ENCODE measurements at places on chromosomes 2 and 18. TPM values are rescaled to one million over a fixed set of nuclear protein-coding genes. Genes with fewer than 3 reads are reported as not detected.

GRCh38 chr2:113276761-113277425, 1.8 kb downstream of the PAX8 start:
- H3K4me1 ChIP-seq: peaks cover 24% of the 10 kb centered on the region
- H3K27ac ChIP-seq: no peak overlapping the region
- no peaks in the 10 kb centered on the region for H3K36me3 ChIP-seq
- H3K27me3 ChIP-seq: peaks cover 79% of the 10 kb centered on the region

DNA sequence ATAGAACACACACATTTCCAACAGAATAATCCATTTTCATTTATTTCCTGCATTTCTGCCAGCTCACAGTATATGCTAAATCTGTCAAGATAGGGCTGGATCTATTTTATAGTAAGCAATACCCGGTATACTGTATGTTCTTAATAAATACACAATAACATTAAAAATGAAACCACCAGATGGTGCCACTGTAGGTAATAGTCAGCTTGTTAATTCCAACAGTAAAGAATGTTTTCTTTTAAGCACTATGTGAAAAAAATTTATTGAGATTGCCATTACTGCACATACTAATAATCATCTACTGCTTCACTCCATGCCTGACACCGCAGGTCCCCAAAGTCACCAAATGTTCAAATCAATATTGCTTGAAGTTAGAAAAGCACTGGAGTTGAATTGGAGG, 131.5 kb upstream of the PGAP1 start:
- H3K27me3 ChIP-seq: no peaks in the 10 kb centered on the region
- H3K4me1 ChIP-seq: no peaks in the 10 kb centered on the region
- no peak overlapping the region for H3K27ac ChIP-seq
- no peak for DNase-seq

DNA sequence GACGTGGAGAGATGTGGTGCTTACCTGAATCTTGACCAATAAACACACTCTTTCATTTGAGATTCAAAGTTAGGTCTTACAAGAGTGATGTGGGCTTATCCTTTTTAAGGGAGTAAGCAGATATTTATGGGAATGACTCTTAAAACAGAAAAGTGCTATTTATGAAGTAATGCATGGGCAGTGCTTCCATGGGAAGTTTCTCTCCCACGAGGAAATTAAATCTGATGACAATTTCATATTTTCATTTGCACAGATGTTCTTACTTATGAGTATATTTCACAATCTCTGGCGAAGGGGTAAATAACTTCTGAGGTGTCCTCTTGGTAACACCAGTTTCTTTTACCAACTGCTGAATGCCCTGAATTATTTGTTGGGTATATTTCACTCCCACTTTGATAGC, 21.0 kb downstream of the PNPT1 start:
- no peak overlapping the region for H3K27ac ChIP-seq
- H3K27me3 ChIP-seq: no peaks in the 10 kb centered on the region
- no peaks in the 10 kb centered on the region for H3K4me1 ChIP-seq
- DNase-seq: no peak
- H3K4me3 ChIP-seq: no peak overlapping the region
- H3K36me3 ChIP-seq: peaks cover 24% of the 10 kb centered on the region

DNA sequence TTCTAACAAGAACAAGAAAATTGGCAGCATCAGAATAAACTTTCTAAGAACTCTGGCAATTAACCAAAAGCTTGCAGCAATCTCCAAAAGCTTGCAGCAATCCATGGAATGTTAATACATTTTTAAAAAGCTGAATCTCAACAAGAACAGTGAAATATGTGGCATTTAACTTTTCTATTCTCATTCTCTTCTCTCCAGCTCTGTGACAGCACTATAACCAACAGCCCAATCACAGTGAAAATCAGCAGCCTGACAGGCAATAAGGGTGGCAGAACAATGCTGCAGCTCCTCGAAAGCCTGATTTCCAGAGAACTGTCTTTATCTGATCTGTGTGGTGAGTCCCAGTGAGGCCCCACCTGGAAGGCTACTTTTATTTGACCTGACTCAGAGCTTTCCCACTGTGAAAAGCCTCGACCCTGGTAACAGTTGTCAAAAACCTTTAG, 60.0 kb downstream of the TMEM131 start:
- peak; percentile 33 for DNase-seq
- peaks cover 7% of the 10 kb centered on the region for H3K4me1 ChIP-seq
- H3K27me3 ChIP-seq: no peaks in the 10 kb centered on the region
- no peak overlapping the region for H3K4me3 ChIP-seq

GRCh38 chr18:67997496-67997895, 481.0 kb upstream of the DSEL start:
- no peak overlapping the region for H3K27ac ChIP-seq
- no peaks in the 10 kb centered on the region for H3K4me1 ChIP-seq
- H3K4me3 ChIP-seq: no peak overlapping the region
- DNase-seq: no peak

DNA sequence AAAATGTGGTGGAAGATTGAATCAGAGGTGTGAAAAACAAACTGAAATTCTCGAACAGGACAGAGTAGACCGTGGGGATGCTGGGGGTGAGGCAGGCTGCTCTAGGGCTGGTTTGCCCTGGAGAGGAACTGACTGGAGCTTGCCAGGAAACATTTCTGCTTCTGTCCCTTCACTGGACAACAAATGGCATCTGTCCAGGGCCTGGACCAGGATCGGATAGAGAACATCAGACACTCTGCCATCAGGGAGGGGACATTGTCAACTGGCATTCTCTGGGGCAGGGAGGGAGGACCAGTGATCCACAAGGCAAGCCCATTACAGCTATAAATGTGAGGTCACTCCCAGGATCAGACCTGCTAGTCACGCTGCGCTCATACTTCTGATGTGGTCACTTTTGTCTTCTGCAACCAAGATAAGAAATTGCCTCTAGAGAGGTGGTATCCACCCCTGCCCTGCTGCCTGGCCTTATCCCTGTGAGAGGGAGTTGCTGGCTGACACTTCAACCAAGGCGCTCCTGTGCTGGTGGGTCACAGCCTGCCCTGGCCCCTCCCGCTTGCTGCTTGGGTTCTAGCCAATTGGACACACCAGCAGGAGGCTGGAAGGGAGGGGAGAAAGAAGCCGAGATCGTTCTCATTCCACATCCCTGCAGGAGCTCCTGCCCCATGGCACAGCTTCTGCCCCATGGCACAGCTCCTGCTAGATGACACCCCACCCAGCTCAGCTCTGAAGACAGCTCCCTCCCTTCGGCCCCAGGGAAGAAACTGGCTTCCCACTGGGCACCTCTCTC, 8.7 kb downstream of the NPPC start:
- no peaks in the 10 kb centered on the region for H3K27me3 ChIP-seq
- H3K36me3 ChIP-seq: peaks cover 5% of the 10 kb centered on the region
- peaks cover 12% of the 10 kb centered on the region for H3K4me1 ChIP-seq
- no peak overlapping the region for H3K4me3 ChIP-seq
- H3K27ac ChIP-seq: no peak overlapping the region

DNA sequence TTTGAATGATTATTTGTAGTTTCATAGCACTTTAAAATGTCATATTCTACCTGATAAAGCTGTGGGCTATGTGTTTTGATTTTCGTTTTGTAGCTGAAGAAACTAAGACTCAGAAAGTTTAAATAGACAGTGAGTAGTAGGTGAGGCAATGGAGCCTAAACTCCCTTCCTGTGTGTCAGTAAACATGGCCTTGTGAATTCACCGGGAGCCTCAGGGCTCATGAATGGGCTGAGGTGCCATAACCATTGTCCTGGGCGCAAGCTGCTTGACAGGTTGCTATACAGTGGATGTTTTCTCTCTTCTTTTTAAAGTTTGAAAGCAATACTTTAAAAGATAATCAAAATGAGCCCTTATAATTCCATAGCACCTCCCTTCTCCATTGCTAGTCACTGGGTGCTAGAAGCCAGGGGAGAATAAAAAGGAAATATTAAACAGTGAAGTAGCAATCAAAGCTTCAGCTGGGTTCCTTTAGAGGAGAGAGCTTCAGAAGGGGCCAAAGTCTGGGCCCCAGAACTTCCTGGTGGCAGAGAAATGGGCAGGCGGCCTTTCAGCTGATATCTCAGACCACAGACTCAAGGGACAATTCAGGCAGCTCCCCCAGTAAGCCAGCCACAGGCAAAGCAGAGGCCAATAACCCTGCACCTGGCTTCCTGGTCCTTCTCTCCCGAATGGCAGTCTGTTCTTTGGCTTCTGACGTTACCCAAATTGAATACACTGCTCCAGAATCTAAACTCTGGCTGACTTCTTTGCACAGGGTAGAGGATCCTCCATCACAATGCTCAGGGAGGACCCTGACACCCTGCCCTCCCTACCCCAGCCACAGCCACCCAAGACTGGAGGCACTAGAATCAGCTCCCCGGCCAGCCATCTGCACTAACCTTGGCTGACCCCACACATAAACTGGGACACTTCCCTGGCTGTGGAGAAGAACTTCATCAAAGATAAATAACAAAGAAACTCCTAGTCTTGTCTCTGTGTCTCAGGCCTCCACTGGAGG, 51.8 kb upstream of the NPAS2 start:
- H3K36me3 ChIP-seq: no peaks in the 10 kb centered on the region
- H3K27me3 ChIP-seq: no peaks in the 10 kb centered on the region
- DNase-seq: no peak
- peaks cover 9% of the 10 kb centered on the region for H3K4me1 ChIP-seq
- H3K27ac ChIP-seq: no peak overlapping the region

GRCh38 chr2:241099246-241099645, 2.8 kb downstream of the MTERF4 start:
- no peak overlapping the region for H3K4me3 ChIP-seq
- H3K4me1 ChIP-seq: peaks cover 12% of the 10 kb centered on the region
- no peak overlapping the region for H3K27ac ChIP-seq
- H3K36me3 ChIP-seq: peaks cover 40% of the 10 kb centered on the region
- no peak for DNase-seq
- H3K27me3 ChIP-seq: no peaks in the 10 kb centered on the region

GRCh38 chr2:101149241-101150192, 1.7 kb downstream of the TBC1D8 start:
- H3K4me3 ChIP-seq: no peak overlapping the region
- H3K27me3 ChIP-seq: no peaks in the 10 kb centered on the region
- H3K27ac ChIP-seq: no peak overlapping the region

GRCh38 chr18:9521770-9522169, 46.5 kb downstream of the RALBP1 start:
- H3K36me3 ChIP-seq: peaks cover 19% of the 10 kb centered on the region
- no peak overlapping the region for H3K27ac ChIP-seq

DNA sequence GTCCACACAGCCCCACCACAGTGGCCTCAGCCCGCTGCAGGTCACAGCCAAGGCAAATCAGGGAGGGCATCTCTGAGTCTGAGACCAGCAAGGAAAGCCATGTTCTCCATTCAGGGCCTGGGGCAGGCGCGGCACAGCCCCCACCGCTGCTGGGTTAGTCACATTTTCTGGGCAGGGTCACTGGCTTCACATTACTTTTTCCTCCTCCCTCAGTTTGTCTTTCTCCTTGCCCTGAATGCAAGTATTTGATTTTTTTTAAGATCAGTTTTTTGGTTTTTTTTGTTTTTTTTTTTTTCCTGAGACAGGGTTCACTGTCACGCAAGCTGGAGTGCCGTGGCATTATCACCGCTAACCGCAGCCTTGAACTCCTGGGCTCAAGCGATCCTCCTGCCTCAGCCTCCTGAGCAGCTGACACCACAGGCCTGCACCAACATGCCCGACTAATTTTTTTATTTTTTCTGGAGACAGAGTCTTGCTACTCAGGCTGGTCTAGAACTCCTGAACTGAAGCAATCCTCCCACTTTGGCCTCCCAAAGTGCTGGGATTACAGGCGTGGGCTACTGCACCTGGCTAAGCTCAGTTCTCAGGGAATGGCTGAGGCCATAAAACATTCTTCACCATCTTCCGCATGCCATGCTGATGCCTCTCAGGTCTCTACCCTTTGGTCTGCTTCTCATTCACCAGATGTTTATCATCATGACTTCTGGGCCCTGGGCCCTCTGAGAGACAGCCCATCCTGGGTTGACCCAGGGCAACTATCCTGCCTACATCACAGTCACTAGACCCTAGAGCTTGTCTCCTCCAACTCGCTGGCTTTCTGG, 628 bp upstream of the CAPG start:
- H3K27me3 ChIP-seq: peaks cover 12% of the 10 kb centered on the region
- H3K36me3 ChIP-seq: no peaks in the 10 kb centered on the region
- H3K4me1 ChIP-seq: peaks cover 14% of the 10 kb centered on the region
- no peak for DNase-seq
- H3K27ac ChIP-seq: no peak overlapping the region

- no peaks in the 10 kb centered on the region for H3K27me3 ChIP-seq
- H3K4me3 ChIP-seq: no peak overlapping the region
- peaks cover 3% of the 10 kb centered on the region for H3K4me1 ChIP-seq
- no peak overlapping the region for H3K27ac ChIP-seq
These were observed 78.0 kb downstream of the UPP2 start for GRCh38 chr2:158179660-158180059.

DNA sequence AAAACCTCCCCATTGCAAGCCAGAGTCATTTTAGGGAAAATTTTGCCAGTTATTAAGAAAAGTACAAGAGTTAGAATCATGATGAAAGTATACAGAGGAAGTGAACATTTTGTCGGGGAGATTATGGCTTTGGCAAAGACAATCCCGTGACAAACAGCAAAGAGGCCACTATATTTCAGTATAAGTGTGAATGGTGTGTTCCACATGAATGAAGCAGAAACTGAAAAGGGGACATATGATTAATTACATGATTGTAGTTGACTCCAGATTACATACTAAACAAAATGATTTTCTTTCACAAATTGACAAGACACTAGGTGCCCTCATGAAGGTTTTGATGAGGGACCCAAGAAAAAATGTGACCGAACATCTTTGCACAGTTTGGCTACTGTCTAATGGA, 42.0 kb downstream of the SP140 start:
- no peak overlapping the region for H3K27ac ChIP-seq
- no peaks in the 10 kb centered on the region for H3K4me1 ChIP-seq
- no peak for DNase-seq
- H3K4me3 ChIP-seq: no peak overlapping the region
- no peaks in the 10 kb centered on the region for H3K36me3 ChIP-seq

Gene FHOD3
- polyA plus RNA-seq: 53.4 TPM

Gene AGXT
- polyA plus RNA-seq: not detected

Gene CRYBA2
- 0.63 TPM for polyA plus RNA-seq

Gene CTDSP1
- polyA plus RNA-seq: 69.6 TPM

Gene DUSP2
- polyA plus RNA-seq: 10.7 TPM

Measured in spinal cord (tissue), 10 donors.